ENCODE measurements at places on chromosomes 1 and 21.

DNA sequence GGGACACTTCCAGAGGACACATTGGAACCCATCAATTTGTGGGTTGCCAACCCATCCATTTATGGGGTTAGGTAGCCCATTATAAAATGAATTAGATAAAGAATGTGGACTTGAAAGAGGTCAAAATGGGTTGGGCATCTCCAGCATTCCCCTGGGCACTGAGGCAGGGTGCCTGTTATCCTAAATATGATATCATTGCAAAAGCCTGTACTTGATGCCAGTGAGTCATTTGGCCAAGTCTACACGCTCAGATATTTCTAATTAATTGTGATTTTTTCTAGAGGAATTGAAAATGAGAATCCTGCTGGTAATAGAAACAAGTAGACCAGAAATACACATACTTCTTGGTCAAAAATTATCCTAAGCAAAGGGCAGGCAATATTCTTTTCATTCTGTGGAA, 21.9 kb upstream of the NBL1 start:
- DNase-seq = no peak

DNA sequence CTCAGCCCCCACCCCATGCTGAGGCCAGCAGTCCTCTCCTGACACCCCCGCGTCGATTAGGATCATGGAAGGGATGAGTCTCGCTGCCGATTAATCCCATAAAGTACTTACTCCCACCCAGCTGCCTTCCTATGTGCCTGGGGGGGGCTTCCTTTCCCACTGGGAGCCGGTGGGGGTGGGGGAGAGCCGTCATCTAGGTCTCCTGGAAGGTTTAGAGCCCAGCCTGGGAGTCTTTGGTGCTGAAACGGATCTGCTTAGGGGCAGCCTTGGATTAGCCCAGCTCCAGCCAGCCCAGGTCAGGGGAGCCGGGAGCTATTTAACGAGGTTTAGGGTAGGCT, 9.8 kb downstream of the SAMD11 start:
- DNase-seq = no peak

DNA sequence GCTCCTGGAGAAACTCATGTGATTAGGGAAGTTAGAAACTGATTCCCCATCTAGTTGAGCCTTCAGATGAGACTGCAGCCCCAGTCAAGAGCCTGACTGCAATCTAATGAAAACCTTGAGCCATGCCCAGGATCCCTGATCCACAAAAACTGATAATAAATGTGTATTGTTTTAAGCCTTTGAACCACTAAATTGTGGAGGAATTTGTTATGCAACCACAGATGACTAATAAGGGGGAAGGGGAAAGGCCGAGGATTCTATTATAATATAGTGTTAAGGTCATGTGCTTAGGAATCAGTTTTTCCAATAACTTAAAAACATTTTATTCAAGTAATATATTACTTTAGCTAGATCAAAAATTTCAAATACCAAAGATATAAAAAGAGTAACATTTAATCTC, 52.8 kb upstream of the USP25 start:
- DNase-seq = no peak

DNA sequence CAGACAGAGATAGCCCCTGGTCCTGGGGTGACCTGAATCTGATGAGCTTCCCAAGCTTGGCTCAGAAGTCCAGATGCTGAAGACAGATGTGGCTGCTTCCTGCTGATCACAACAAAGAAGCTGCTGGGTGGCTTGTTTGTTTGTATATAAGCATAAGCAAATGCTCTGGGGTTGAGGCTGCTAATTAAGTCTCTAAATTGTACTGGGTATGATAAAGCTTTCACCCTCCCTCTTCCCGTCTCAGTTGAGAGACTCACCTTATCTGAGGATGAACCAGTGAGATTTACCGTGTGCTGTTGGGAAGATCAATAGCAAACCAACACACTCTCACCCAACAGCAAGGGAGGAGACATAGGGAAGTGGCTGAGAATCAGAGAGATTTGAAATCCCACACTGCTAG, 42.0 kb downstream of the DAB1 start:
- no peak for DNase-seq

DNA sequence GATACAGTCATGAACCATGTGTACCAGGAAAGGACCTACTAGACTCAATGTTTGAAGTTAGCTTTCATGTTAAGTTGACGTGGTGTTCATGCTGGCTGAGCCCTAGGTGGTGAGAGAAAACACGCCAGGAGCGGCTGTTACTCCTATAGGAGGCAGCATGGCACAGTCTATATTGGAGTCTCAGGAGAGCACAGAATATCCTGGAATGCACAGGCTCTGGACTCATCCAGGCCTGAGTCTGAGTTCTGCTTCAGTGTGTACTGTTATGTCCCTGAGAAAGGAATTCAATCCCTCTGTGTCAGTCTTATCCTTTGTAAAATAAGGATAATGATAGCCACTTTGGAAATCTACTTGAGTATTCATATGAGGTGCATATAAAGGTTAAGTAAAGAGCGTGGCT, 41.2 kb downstream of the DPT start:
- DNase-seq = no peak

GRCh38 chr1:234975941-234976860, 152.4 kb downstream of the TOMM20 start:
- DNase-seq = no peak

- no peak for DNase-seq
These were observed 387.5 kb downstream of the USP25 start for GRCh38 chr21:16117331-16117730.

DNA sequence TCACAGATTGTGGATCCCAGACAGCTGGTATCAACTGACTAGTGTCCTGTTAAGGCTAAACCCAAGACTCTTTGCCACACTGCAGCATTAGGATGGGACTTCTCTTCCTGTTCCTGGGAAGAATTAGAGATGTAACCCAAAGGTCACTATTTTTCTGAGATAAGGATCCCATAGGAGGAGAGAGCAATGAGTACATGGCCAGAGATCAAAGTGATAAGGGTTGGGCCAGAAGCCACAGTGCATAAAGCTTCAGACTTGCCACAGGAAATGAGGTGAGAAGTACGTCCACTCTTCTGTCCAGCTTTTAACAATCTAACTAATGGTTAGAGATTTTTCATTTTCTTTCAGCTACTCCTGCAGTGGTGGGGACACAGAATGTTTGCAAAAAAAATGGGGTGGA, at the start of gene HSD3B1:
HSD3B1 (plus strand) TSS at position 270 of the 400 bp plus-strand sequence. CDS start 267 bp downstream, outside the sequence.
- DNase-seq = no peak

DNA sequence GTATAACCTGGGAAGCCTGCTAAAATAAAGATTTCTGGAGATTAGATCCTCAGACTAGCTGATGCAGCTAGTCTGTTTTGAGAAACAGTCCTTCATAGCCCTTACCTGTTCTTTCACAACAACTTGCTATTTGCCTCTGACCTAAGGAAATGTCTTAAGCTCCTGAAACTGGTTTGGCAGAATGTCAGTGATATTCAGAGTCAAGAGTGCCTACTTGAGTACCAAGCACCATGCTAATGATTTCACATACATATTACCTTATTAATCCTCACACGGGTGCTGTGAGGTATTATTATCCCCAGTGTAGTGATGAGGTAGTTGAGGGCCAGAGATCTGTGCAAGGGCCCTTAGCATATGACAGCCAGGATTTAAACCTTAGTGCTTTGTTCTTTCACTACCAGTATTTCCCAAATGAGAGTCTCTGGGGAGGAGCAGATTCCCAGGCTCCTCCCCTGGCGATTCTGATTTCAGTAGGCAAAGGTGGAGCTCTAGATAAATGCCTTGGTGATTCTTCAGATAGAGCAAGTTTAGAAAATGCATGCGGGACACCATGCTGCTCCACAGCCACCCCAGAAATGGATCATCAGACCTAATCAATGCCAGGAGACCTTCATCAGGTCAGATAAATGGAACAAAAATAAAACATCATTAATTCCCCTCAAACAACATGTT, 47.4 kb upstream of the WNT2B start:
- no peak for DNase-seq

- DNase-seq = peak; percentile 14
These were observed 613 bp downstream of the ZFYVE9 start for GRCh38 chr1:52142220-52143183.

DNA sequence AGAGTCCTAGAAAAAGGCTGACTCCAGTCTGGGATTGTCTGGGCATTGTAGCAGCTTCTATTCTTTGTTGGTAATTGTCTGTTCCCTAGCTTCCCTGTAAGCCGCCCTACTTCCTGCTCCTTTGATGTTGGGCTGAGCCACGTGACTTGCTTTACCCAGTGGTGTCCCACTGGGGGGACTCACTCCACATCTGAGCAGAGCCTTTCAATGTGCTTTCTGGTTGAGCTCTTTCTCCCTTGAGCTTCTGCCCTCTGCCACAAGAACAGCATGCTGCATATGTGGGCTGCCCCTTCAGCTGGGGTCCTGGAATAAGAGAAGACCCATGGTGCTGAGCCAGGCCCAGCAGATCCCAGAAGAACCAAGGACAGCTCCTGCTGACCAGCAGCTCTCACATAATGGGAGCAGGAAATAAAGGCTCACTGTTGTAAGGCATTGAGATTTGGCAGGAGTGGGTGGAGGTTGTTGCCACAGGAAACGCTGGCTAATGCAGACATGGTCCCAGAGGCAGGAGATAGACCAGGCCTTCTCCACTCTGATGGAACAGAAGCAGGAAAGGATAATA, 276.3 kb upstream of the GJB5 start:
- DNase-seq = no peak

DNA sequence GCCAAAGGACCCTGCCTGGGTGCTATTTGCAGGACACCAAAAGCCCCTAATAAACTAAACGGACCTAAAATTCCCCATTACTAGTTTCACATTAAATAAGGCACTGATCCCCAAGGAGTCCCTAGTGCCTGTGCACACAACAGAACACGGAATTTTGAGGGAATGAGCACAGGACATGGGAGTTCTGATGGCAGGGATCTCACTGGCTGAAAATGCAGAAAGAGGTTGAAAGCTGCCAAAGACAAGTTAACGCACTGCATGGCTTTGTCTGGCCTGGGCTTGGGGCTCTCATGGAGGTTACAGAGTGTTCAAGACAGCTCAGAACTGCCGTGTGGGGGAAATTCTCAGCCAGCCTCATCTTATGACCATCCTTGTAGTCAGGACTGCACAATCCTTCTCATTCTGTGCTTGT, 15.6 kb upstream of the ATP1B1 start:
- no peak for DNase-seq

GRCh38 chr1:234607109-234608024, 2.6 kb downstream of the IRF2BP2 start:
- peak; percentile 35 for DNase-seq

DNA sequence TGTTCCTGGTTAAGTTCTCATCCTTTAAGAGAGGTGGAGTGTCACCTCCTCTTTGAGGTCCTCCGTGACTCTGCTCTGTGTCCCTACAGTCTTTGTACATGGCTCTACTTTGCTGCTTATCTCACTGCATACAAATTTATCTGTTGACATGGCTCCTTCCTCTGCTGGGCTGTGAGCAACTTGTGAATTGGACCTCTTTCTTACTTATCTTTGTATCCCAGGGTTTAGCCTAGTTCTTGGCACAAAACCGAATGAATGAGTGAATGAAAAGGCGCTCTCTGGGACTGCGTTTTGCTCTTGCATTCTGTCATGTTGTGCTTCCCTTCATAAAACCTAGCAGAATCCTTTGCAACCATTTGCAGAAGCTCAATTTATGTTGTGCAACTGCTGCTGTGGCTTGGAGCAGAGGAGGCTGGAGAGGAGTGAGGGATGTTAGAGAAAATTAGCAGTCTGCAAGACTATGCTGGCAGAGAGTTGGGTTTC, 12.4 kb downstream of the SLC26A9 start:
- no peak for DNase-seq

DNA sequence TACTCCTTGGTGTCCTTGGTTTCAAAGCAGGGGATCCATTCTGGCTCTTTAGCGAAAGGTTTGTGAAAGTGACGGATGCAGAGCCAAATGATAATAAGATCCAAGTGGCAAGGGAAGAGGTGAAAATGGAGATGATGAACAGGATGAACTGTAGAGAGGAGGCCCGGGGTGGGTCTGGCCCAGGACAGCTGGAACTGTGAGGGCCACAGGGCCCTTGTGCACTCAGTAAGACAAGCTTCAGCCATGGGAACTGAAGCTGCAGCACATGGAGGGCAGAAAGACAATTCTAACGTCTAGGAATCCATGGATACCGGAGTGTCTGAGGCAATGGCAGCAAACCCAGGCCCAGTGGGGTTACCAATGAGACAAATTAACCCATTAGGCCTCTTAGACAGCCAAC, 4.8 kb downstream of the KCNA2 start:
- DNase-seq = no peak

DNA sequence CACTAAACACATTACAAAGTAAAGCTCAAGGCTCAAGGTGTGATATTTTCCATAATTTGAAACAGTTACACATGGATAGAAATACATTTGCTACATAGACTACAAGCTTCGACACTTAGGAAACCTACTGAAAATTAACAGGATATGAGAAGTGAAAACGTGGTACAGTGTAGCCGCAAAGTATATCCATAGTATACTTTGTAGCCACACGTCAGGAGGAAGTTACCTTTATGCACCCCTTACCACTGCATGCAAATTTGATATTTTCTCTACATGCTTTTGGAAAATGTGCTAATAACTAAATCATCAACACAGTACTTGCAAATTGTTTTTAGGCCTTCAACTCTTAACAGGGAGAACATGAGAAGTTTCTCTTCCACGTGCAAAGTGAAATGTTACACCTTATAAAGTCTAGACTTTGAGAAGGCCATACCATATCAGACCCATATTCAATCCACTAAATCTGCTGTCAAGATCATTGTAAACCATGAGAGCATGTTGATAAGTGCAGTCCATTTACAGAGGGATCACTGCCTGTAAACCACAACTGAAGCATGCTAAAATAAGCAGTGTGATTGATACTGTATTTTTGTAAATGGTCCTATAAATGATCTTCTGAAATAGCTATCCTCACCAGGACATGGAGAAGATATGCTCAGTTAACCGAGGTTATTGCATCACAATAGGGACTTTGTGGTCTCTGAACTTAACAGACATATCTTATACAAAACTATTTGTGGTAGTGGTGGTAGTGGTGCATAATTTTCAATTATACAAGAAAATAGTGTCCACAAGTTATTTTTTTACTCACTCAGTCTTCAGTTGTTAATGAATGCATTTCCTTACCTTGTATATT, 64.7 kb downstream of the VAV3 start:
- DNase-seq = no peak

GRCh38 chr1:205319081-205320018, 2.2 kb downstream of the NUAK2 start:
- DNase-seq = peak; percentile 33

DNA sequence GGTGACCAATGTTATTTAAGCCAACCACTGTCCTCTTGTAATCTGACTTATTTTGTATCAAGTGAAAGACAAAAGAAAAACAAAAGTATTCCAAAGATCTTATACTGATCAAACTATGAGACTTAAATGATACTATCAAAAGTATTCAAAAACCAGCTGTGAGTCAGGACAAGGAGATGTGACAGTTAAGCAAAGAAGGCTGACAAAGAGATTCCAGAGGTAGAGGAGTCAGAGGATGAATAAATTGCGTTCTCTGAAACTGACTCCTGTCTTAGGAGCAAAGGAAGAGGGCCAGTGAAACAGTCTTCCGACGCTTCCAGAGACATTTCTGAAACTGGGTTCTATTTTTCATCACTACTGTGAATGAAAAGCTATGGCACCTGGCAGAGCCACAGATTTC, 20.9 kb downstream of the TMEM50B start:
- no peak for DNase-seq

GRCh38 chr1:63982201-63982600, 208.4 kb downstream of the ROR1 start:
- DNase-seq = no peak

- no peak for DNase-seq
These were observed 34.7 kb downstream of the SLC1A7 start for GRCh38 chr1:53107570-53108322.

GRCh38 chr1:204480515-204480914, 14.1 kb downstream of the PIK3C2B start:
- DNase-seq = no peak

GRCh38 chr1:66831529-66832239, 30.6 kb upstream of the INSL5 start:
- DNase-seq = no peak

GRCh38 chr1:35560256-35561225, 2.9 kb downstream of the NCDN start:
- DNase-seq = no peak

Data from CD4-positive, alpha-beta T cell treated with Interleukin-1 beta for 1 hour (primary cell).